ENCODE measurements at places on chromosomes 1 and 21. TPM values are rescaled to one million over a fixed set of nuclear protein-coding genes. Genes with fewer than 3 reads are reported as not detected.
A peak's percentile ranks its signal among the peaks of the same experiment; 100 is the strongest.

Gene BARHL2
- not detected for total RNA-seq

Gene OR14K1
- not detected for total RNA-seq

Gene WLS
- total RNA-seq = 9.3 TPM

Gene BNIPL
- total RNA-seq = 0.12 TPM

Gene FPGT
- total RNA-seq = 10.1 TPM

GRCh38 chr1:21670059-21670881, 1.1 kb upstream of the RAP1GAP start:
- no peaks in the 10 kb centered on the region for H3K36me3 ChIP-seq
- no peaks in the 10 kb centered on the region for H3K27me3 ChIP-seq
- no peaks in the 10 kb centered on the region for H3K4me1 ChIP-seq
- peak overlapping the region; percentile 3 for H3K27ac ChIP-seq
- peak overlapping the region; percentile 55 for H3K4me3 ChIP-seq

DNA sequence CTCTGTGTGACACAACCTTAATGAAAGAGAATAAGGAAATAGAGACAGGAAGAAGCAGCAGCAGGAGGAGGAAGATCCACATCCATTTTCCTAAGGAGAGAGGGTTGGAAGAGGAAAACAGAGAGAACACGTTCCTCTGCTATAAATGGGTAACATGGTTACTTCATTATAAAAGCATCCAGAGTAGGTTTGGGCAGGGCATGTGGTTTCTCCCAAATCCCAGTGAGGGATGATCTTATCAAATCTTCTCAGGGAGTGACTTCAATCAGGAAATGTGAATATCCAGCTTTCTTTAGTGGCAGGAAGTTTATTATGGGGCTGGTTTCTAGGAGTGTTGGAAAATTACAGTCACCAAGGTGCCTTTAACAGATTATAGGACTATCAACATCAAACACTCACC, 11.1 kb downstream of the CYP2J2 start:
- H3K27me3 ChIP-seq = no peaks in the 10 kb centered on the region
- peaks cover 6% of the 10 kb centered on the region for H3K36me3 ChIP-seq
- no peak overlapping the region for H3K27ac ChIP-seq
- no peak for DNase-seq
- H3K4me1 ChIP-seq = no peaks in the 10 kb centered on the region
- no peak overlapping the region for H3K4me3 ChIP-seq

DNA sequence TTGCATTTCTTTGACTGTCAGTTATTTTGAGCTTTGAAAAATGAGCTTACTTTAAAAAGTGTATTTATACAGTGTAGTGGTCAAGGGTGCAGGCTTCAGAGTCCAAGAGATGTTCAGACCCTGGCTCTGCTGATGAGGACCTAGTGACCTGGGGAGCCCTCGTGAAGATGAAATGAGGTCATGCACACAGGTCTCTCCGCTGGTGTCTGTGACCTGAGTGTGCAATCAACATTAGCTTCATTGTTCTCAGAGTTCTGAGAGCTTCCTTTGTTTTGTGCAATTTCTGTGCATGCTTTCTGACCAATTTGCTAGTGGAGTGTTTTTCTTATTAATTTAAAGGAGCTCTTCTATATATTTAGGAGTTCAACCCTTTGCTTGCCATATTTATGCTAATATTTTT, 71.3 kb downstream of the RIPK4 start:
- H3K27me3 ChIP-seq = no peaks in the 10 kb centered on the region
- no peak for DNase-seq
- no peaks in the 10 kb centered on the region for H3K4me1 ChIP-seq
- no peaks in the 10 kb centered on the region for H3K36me3 ChIP-seq
- no peak overlapping the region for H3K27ac ChIP-seq

GRCh38 chr1:224432146-224432545, 2.5 kb downstream of the WDR26 start:
- H3K4me1 ChIP-seq = peaks cover 41% of the 10 kb centered on the region
- peak overlapping the region; percentile 77 for H3K4me3 ChIP-seq
- H3K36me3 ChIP-seq = peaks cover 6% of the 10 kb centered on the region
- DNase-seq = no peak
- peak overlapping the region; percentile 95 for H3K27ac ChIP-seq

- no peak for DNase-seq
- H3K27me3 ChIP-seq = no peaks in the 10 kb centered on the region
- H3K36me3 ChIP-seq = no peaks in the 10 kb centered on the region
- H3K4me1 ChIP-seq = no peaks in the 10 kb centered on the region
Observed at GRCh38 chr1:13824626-13825025, 124.6 kb downstream of the PRDM2 start.

DNA sequence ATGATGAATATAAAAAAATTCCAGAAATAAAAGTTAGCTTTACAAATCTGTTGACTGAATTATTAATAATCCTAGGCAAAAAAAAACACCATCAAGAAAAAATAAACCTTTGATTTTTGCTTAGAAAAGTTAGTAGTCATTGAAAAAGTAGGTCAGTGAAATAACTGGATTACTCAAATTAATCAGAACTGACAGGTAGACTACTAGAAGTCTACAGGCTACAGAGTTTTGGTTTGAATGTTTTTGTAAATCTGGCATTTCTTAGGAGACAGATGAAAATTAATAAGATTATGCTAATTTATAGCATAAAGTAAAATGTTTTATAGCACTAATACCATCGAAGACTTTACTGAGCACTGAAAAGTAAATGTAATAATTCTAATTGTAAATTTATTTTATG, 511.9 kb downstream of the PTPRC start:
- H3K27me3 ChIP-seq = no peaks in the 10 kb centered on the region
- H3K27ac ChIP-seq = no peak overlapping the region
- no peak for DNase-seq
- H3K36me3 ChIP-seq = no peaks in the 10 kb centered on the region
- no peak overlapping the region for H3K4me3 ChIP-seq

- H3K4me1 ChIP-seq = no peaks in the 10 kb centered on the region
- no peak overlapping the region for H3K4me3 ChIP-seq
- no peak for DNase-seq
- H3K27ac ChIP-seq = no peak overlapping the region
Observed at GRCh38 chr21:34988139-34988538, 61.0 kb downstream of the RUNX1 start.

DNA sequence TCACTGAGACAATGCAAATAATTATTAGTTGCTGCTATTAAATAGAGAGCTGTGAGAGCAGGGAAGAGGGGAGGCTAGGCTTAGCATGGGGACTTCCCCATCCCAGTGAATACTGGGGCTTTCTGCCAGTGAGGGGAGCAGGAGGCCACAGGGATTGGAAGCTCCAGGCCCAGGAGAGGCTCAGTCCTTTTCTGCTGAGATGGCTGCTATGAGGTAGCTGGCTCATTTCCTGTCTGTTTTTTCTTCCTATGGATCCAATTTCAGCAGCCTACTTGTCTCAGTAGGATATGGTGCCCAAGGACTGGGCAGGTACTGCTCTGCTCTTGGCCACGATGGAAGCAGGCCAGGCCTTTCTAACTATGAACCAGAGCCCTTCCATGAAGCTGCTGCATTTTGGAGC, 10.0 kb downstream of the STMN1 start:
- no peaks in the 10 kb centered on the region for H3K27me3 ChIP-seq
- H3K4me1 ChIP-seq = no peaks in the 10 kb centered on the region
- DNase-seq = no peak
- no peak overlapping the region for H3K4me3 ChIP-seq
- no peaks in the 10 kb centered on the region for H3K36me3 ChIP-seq

DNA sequence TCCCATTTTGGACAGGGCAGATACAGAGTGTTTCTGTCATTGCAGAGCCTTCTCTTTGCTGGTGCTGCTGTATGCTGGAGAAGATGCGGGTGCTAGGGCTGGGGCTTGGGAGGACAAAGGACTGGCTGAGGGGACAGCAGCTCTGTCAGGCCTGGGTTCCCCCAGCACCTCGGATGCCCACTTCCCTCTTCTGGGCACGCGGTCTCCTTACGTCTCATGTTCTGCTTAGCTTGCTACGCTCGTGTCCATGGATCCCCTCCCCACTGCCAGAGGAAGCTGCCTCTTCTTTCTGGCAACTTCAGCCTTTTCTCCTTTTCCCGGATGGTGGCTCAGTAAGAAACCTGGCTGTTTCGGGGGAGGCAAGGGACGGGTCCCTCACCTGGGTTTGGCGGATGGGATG, 75.7 kb downstream of the ARHGEF10L start:
- peaks cover 85% of the 10 kb centered on the region for H3K36me3 ChIP-seq
- no peak overlapping the region for H3K27ac ChIP-seq
- no peaks in the 10 kb centered on the region for H3K27me3 ChIP-seq
- H3K4me1 ChIP-seq = no peaks in the 10 kb centered on the region
- no peak for DNase-seq
- no peak overlapping the region for H3K4me3 ChIP-seq

DNA sequence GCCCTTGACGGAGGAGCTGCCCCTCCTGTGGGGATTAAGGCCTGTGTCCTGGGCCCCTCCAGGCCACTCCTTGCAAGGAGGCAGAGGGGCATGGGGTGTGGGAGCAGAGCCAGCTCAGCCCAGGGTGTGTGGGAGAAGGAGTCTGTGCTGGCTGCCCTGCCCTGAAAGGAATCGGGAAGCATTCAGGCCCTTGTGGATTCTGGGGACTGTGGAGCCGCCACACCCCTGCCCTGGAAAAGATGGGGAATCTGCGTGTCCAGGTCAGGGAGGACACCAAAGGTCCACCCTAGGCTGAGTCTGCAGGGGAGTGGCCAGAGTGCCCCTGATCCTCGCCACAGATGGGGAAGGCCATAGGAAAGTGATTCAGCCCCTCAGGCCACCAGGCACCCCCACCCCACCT, 16.5 kb upstream of the PRDM16 start:
- H3K36me3 ChIP-seq = no peaks in the 10 kb centered on the region
- no peak overlapping the region for H3K4me3 ChIP-seq
- no peaks in the 10 kb centered on the region for H3K27me3 ChIP-seq
- H3K27ac ChIP-seq = no peak overlapping the region

GRCh38 chr1:45864167-45865106, 61.0 kb downstream of the MAST2 start:
- H3K4me1 ChIP-seq = no peaks in the 10 kb centered on the region
- no peak overlapping the region for H3K4me3 ChIP-seq
- H3K36me3 ChIP-seq = no peaks in the 10 kb centered on the region
- DNase-seq = no peak
- H3K27ac ChIP-seq = no peak overlapping the region

GRCh38 chr1:72010094-72010431, 272.3 kb downstream of the NEGR1 start:
- no peak overlapping the region for H3K27ac ChIP-seq
- DNase-seq = no peak
- no peaks in the 10 kb centered on the region for H3K27me3 ChIP-seq
- H3K36me3 ChIP-seq = no peaks in the 10 kb centered on the region
- no peaks in the 10 kb centered on the region for H3K4me1 ChIP-seq

GRCh38 chr1:248751635-248752034, 3.9 kb downstream of the LYPD8 start:
- H3K4me3 ChIP-seq = no peak overlapping the region
- H3K36me3 ChIP-seq = no peaks in the 10 kb centered on the region
- no peaks in the 10 kb centered on the region for H3K4me1 ChIP-seq
- H3K27me3 ChIP-seq = no peaks in the 10 kb centered on the region
- DNase-seq = no peak

Measured in right lobe of liver (tissue), 6 donors.